Breast epithelium (tissue), 4 donors: ENCODE measurements at places on chromosomes 5 and 9. TPM values are rescaled to one million over a fixed set of nuclear protein-coding genes. Genes with fewer than 3 reads are reported as not detected.

TAF11L10 gene
- total RNA-seq: not detected

SLC34A1 gene
- not detected for total RNA-seq

HMHB1 gene
- total RNA-seq: not detected

IFNA4 gene
- total RNA-seq: not detected

IL13 gene
- 0.73 TPM for total RNA-seq

FOXB2 gene
- not detected for total RNA-seq

DAB2IP gene
- 56.0 TPM for total RNA-seq

ROR2 gene
- 25.6 TPM for total RNA-seq

CDKN2B-AS1 gene
- 3.2 TPM for total RNA-seq

CENPP gene
- total RNA-seq: 6.1 TPM

CFAP157 gene
- total RNA-seq: 2.0 TPM

DNA sequence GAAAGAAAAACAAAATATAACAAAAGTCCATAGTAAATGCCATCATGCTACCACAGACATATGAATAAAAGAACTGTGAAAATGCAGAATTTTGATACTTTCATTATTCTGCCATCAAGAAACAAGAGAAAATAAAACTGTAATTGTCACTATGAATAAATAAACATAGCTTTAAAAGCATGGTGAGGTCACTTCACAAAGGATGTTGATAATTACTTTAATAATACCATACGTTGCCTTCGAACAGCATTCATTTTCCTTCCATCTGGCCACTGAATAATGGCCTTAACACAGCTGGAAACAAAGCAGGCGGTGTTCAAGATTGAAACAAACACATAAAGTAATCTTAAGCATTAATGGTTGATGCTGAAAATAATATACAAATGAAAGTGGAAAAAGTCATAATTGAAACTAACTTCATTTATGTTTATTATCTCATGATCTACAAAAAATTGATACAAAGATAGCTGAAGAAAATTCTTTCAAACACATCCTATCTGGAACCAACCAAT is 102.0 kb downstream of the AGTPBP1 start:
- no peak overlapping the region for H3K4me3 ChIP-seq
- H3K4me1 ChIP-seq: no peaks in the 10 kb centered on the region
- no peak overlapping the region for H3K27ac ChIP-seq
- H3K36me3 ChIP-seq: no peaks in the 10 kb centered on the region
- no peaks in the 10 kb centered on the region for H3K27me3 ChIP-seq

- no peaks in the 10 kb centered on the region for H3K4me1 ChIP-seq
- DNase-seq: no peak
- H3K4me3 ChIP-seq: no peak overlapping the region
- H3K27ac ChIP-seq: no peak overlapping the region
- no peaks in the 10 kb centered on the region for H3K36me3 ChIP-seq
These were observed 201.7 kb upstream of the PANK3 start for GRCh38 chr5:168780888-168781287.

GRCh38 chr5:66896171-66896570 is 300.0 kb downstream of the MAST4 start:
- no peak for DNase-seq
- H3K4me1 ChIP-seq: no peaks in the 10 kb centered on the region
- H3K27ac ChIP-seq: no peak overlapping the region
- H3K36me3 ChIP-seq: no peaks in the 10 kb centered on the region
- no peak overlapping the region for H3K4me3 ChIP-seq

DNA sequence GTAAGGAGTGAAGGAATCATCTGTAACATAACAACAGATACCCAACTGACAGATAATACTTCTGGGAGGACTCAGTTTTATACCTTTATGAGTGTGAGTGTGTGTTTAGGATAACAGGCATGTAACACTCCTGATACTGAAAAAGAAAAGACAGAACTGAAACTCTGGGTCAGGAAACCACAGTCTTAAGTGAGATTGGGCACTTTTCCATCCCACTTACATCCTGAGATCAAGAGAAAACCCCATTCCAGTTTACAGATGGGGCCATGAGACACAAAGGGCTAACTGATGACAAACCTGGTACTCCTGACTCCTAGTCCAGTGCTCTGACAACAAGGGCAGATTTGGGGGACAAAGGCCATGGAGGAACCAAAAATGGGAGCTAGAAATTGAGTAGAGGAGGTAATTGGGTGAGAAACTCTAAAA is 18.0 kb downstream of the IL5 start:
- H3K27me3 ChIP-seq: no peaks in the 10 kb centered on the region
- no peaks in the 10 kb centered on the region for H3K4me1 ChIP-seq
- H3K36me3 ChIP-seq: peaks cover 3% of the 10 kb centered on the region
- no peak overlapping the region for H3K27ac ChIP-seq
- no peak overlapping the region for H3K4me3 ChIP-seq

DNA sequence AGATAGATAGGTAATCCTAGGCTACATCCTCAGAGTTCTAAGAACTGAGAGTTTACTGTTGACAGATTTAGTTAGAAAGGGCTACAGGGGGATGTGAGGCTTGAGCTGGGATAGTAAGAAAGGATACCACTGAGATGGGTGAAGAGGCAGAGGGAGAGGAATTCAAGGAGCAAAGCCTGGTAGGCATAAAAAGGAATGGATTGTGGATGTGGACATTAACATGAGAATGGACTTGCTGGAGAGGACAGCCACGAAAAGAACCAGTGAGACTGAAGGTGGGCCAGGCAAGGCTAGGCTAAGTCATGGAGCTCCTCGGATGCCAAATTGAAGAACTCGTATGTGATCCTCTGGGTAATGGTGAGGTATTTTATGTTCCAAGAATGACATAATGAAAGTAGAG is 211.9 kb downstream of the AOPEP start:
- H3K27ac ChIP-seq: no peak overlapping the region
- DNase-seq: no peak
- H3K4me1 ChIP-seq: no peaks in the 10 kb centered on the region

DNA sequence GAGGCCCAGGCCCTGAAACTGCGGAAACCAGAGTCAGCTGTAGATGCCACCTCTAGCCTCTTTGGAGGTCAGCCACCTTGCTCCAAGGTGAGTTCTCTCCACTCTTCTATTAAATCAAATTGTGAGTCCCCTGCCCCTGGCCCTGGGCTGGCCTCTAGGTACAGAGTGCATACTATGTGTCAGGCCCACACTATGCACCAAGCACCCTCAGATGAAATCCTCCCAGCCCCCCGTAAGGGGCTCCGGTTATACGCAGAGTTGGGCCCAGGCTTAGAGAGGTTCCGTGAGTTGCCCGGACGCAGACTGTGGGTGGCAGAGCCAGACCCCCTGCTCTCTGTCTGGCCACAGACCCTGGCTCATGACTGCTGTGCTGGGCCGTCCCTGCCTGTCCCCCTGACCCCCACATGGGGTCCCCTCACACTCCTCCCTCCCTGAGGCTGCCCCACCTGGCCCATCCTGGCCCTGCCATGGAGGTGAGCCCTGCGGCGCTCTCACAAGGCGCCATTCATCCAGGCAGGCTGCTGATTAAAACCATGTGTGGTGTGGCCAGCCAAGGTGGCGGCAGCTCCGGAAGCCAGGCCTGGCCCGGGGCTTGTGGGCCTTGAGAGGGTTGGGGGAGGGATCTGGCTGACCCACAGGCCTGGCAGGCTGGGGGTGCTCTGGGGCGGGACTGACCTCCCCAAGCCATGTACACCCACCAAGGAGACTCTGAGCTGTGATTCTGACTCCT is 65.5 kb upstream of the SYNPO start:
- H3K27me3 ChIP-seq: no peaks in the 10 kb centered on the region
- H3K4me3 ChIP-seq: no peak overlapping the region
- no peak overlapping the region for H3K27ac ChIP-seq
- H3K4me1 ChIP-seq: no peaks in the 10 kb centered on the region
- no peaks in the 10 kb centered on the region for H3K36me3 ChIP-seq

DNA sequence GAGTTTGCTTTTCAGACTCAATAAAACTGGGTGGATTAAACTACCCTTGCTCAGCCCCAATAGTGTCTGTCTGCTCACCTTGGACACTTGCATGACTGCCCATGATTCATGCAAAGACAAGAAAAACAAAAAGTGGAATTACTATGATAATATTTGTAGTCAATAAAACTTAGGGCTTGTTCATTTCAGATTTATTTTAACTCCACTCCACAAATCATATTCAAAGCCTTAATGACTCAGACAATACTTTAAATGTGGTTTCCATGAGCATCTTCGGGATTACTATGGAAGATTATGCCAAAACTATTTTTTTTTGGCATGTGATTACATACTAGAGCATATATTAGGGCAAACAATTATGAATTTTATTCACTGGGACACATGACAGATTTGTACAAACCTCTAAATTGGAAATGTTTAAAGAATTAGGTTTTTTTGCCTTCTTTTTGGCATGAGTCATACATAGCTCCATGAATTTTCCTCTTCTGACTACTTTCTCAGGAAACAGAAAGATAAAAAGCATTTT is 468.9 kb downstream of the ACTL7B start:
- DNase-seq: no peak
- no peaks in the 10 kb centered on the region for H3K4me1 ChIP-seq
- no peaks in the 10 kb centered on the region for H3K36me3 ChIP-seq
- no peak overlapping the region for H3K27ac ChIP-seq
- no peaks in the 10 kb centered on the region for H3K27me3 ChIP-seq

DNA sequence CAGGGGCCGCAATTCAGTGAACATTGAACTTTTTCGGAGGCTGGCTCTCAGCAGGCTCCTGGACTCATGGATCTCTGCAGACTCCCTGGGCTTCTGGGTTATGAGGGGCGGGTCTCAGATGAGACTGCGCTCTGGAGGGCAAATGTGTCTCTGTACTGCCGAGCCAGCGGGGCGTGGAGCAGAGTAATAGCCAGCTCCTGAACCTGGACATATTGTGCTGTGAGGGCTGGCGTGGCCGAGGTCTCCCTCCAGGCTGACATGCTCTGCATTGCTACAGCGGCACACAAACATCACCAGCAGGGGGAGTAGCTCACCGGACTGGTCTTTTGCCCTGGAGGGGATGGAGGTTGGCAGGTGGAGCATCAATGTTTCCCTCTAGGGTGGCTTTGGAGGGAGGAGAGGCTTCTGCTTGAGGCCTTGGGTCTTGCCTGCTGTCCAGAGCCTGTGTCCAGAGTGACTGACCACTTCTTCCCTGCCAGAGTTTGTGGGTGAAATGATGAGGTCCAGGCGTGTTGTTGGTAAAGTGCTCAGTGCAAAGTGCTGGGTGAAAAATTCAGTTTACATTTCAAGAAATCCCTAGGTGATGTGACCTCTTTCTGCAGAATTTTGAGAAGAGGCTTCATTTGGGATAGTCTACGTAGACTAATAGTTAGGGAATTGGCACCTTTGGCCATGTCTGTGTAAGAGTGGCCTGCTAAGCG is 10.9 kb upstream of the GADD45G start:
- DNase-seq: no peak
- no peak overlapping the region for H3K27ac ChIP-seq
- no peak overlapping the region for H3K4me3 ChIP-seq

DNA sequence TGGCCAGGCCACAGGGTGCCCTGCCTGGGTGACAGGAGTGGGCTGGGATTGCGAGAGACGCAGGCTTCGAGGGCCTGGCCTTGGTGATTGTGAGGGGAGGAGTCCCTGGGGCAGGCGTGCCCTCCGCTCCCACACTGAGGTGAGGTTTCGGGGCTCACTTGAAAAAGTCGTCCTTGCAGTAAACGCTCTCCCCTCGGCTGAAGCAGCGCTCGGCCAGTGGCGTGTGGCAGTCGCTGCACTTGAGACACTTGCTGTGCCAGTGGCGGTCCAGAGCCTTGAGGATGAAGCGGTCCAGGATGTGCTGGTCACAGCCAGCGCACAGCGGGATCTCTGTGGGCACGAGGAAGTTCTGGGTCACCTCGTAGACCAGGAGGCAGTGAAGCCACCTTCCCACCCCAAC is 4.5 kb downstream of the LHX3 start:
- H3K27me3 ChIP-seq: peaks cover 28% of the 10 kb centered on the region
- H3K36me3 ChIP-seq: no peaks in the 10 kb centered on the region
- DNase-seq: no peak
- H3K4me3 ChIP-seq: no peak overlapping the region

DNA sequence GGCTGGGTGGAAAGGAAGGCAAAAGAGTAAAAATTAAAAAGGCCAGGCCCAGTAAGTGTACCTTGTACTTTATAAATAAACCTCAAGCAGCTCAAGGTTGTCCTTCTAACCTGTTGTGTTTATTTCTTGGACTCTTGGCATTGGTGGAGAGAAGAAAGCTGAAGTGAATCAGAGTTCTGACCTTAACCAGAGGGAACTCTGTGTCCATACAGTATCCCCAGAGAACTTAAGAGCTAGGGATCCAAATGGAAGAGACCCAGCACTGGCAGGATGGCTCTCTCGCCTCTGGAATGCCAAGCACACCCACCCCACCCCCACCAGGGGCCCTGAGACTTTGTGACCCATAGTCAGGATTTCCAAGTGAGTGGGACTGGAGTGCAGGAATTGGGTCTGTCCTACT is 14.2 kb downstream of the NUDT2 start:
- no peak for DNase-seq
- peak overlapping the region; percentile 8 for H3K27ac ChIP-seq
- H3K27me3 ChIP-seq: no peaks in the 10 kb centered on the region
- H3K4me1 ChIP-seq: no peaks in the 10 kb centered on the region
- no peaks in the 10 kb centered on the region for H3K36me3 ChIP-seq

DNA sequence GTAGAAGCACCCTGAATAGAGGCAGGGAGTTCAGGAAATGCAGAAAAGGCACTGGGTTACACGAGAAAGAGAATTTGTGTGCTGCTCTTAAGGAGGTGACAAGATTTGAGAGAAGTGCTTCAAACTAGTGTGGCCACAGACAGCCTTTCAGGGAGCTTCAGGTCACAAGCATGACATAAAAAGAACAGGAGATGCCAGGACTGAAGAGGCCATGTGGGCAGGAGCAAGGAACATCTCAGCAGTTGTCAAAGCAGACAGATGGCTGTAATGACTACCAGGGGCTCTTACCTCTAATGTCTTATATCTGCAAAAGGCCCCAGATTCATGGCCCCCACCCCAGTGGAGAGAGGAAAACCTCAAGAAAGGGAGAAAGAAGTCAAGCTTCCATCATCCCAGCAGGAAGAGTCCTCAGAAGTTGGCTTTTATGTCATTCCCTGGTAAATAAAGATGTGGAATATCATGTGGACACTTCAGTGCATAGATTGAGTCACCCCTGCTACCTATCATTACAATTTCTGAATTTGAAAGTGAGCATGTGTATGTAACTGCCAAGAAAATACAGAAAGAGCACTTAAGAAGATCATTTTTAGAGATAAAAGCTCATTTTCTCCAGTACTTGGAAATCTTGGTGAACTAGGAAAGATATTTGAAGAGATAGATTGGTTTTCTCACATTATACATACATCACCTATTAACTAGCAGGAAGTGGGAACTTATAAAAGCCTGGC is 214.4 kb upstream of the RORB start:
- no peaks in the 10 kb centered on the region for H3K4me1 ChIP-seq
- no peaks in the 10 kb centered on the region for H3K36me3 ChIP-seq
- no peak for DNase-seq
- peaks cover 3% of the 10 kb centered on the region for H3K27me3 ChIP-seq
- no peak overlapping the region for H3K27ac ChIP-seq

- no peaks in the 10 kb centered on the region for H3K36me3 ChIP-seq
- DNase-seq: no peak
- no peak overlapping the region for H3K4me3 ChIP-seq
- H3K27me3 ChIP-seq: no peaks in the 10 kb centered on the region
- no peaks in the 10 kb centered on the region for H3K4me1 ChIP-seq
- no peak overlapping the region for H3K27ac ChIP-seq
These were observed 9.7 kb downstream of the SEMA6A start for GRCh38 chr5:116564756-116565490.
